GM19239 (cell line): ENCODE measurements at places on chromosomes 6 and 20.

DNA sequence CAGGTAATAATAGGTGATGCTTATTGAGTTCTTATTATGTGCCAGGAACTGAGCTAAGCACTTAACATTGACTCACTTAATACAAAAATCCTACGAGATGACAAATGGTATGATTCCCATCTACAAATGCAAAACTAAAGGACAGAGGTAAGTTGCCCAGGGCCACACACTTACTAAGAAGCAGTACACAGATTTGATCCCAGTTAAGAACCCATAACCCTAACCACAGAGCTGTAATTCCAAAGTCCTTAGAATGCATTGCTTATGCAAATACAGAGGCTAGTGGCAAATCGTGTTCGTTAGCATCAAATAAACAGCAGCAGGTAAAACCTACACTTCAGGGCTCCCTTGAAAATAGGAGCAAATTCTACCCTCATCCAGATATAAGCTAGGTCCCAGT, 104.0 kb downstream of the SASH1 start:
- no peak for DNase-seq

GRCh38 chr6:55729665-55730064, 145.7 kb downstream of the BMP5 start:
- no peak for DNase-seq

GRCh38 chr6:154071236-154071635, 32.2 kb downstream of the OPRM1 start:
- DNase-seq = no peak

DNA sequence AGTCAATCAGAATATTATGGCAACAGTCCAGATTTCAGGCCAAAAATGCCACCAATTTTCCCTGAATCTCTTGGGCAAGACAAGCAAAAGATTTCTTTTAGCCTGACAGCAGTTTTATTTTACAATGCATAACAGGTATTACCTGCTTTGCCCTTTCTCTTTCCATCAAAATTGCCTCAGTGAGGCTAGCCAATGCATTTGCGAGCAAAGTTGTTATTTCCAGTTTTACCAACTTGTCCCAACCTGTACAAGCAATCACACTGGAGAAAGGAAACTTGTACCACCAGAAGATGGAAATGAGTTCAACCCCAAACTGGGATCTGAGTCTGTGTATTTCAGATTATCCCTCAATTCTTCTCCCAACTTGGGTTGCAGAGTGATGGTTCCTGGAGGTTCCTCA, 279.9 kb upstream of the CDYL start:
- DNase-seq = no peak

- no peak for DNase-seq
Measured at GRCh38 chr6:41687501-41688175, 47.8 kb downstream of the TFEB start.

GRCh38 chr20:37670351-37670791, 23.5 kb upstream of the CTNNBL1 start:
- DNase-seq = no peak

DNA sequence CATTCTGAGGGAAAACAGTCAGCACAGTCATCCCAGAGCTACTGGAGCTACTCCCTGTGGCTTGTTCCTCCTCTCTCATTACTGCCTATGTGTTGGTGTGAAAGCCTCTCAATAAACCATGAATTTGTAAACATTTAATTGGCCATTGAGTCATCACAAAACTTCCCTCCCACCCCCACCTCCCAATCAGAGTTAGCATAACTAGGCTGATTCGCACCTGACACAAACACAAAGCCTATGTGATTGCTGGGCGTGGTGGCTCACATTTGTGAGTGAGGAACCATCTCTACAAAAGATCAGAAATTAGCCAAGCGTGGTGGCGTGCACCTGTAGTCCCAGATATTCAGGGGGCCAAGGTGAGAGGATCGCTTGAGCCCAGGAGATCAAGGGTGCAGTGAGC, 17.1 kb upstream of the SNTA1 start:
- DNase-seq = no peak

DNA sequence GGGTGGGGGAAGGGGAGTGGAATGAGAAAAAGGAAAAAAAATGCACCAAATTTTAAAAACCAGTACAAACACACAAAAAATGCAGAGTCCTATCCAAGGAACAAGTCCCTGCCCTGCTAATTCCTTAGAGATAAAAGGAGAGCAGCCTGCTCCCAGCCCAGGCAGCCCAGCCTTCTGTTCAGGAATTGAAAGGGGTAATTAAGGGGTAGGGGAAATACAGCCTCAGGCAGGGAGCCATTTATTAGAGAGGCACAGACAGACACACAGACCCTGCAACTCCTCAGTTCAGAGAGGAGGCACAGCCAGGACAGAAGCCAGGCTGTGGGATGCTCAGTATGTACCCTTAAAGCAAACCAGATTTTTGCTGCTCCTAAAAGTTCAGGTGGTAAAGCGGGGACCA, 137.2 kb downstream of the EYA2 start:
- no peak for DNase-seq

- DNase-seq = no peak
Measured at GRCh38 chr20:12913781-12914443, 94.9 kb upstream of the SPTLC3 start.

DNA sequence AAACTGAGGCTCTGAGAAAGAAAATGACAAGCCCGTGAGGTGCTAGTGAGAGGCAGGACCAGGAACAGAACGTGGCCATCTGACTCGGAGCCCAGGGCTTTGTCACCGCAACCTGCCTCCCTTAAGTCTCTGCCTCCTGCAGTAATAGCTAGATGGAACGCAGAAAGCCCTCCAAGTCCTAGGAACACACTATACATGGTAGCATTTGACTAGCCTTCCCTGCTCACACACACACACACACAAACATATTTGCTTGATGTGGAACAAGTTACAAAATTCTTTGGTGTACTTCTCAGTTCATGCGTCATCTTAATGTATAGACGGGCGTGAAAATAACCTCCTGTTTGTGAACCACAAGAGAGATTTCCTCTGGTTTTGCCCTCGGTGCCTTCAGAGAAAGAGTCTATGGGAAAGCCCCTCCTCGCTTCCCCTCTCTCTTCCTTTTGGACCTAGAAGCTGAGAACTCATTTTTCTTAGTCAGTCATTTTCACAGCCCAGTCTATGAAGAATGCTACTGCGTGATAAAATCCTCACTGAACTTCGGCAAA, 38.8 kb downstream of the C6orf52 start:
- peak; percentile 13 for DNase-seq

- DNase-seq = no peak
Measured at GRCh38 chr20:20440481-20440880, 72.6 kb downstream of the INSM1 start.

- no peak for DNase-seq
Measured at GRCh38 chr20:577167-577791, 32.8 kb downstream of the TCF15 start.

- no peak for DNase-seq
Measured at GRCh38 chr20:54710341-54710740, 234.9 kb downstream of the DOK5 start.

DNA sequence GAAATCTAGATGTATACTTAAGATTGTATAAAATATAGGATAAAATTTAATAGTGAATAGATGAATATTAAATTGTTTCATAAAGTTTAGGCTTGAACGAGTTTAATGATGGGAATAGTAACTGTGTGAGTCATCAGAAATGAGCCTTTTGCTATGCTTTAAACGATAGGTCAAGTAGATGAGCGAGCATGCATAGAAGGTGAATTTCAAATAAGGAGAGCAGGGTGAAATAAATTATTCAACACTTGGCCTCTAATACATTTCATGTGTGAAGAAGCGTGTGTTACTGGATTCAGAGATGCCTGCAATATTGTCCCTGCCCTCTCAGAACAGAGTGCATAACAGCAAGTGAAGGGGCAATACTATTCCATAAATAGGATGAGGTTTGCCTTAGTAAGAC, 74.4 kb upstream of the EYA4 start:
- no peak for DNase-seq

- no peak for DNase-seq
Measured at GRCh38 chr20:10075606-10076005, 40.8 kb downstream of the ANKEF1 start.

DNA sequence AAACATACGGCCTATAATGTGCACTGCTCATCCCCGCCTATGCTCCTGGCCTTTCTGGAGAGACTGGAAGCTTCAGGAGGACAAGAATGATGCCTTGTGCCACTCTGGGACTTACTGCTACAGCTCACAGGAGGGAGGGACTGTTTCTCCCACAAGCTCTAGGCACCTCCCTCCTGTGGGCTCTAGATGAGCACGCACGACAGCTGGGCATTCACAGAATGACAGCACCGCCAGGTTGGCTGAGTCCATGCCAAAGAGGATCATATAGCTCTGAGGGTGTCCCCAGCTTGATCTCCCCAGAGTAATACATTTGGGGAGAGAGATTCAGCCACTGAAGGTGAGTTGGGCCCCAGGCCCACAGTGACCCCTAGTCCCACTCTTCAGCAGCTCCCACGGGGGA, 10.1 kb upstream of the PGC start:
- no peak for DNase-seq

DNA sequence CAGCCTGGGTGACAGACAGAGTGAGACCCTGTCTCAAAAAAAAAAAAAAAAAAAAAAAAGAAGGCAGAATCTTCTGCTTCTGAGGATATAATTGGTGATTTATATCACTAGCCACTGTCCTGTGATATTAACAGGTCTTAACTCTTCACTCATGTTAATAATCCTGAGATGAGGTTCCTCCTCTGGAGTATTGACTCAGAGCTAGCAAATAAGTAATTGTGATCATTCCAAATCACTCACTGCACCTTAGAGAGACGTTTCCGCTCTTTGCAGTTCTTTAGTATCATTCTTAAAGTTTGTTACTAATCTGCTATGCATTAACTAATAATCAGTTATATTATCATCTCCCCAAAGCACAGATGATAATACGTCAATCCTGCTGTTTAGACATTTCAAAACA, 41.6 kb upstream of the NOX3 start:
- DNase-seq = no peak

DNA sequence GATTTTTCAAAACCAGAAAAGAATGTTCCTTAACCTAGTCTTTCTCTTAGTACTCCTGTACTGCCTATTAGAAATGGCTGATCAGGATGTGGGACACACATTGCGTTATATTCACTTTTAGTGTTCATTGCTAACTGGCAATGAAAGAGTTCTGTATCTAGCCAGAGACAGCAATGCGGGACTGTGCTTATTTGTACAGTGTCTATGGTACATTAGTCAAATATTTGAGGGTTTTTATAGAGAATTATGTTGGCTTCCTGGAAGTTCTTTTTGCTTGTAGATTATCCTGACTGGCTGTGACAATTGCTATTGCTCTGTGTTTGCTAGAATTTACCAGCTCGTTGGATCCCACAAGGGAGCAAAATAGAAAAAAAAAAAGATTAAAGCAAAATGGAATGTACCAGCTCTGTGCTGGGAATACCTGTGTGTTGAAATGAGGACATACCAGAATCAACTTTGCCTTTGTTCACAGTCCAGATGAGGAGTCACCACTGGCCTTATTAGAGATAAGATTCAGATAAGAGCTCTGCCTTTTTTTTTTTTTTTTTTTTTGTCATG, 22.4 kb upstream of the IFNGR1 start:
- DNase-seq = no peak

DNA sequence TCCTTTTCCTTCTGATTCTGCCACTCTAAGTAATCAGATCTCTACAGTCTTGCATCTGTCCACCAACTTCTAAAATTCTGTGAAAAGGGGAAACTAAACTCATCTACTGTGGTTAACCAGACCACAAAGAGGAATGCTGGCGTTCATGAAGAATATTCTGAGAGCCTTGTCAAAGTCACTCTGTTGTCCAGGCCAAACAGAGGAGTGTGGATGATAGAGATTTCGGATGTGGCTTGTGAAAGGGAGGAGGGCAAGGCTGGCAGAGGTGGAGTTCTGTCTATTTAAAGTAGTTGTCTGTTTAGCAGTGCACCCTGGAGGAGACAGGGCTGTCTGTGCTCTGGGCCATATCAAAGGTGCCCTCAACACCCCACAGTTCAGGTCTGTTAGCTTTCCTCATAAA, 33.9 kb downstream of the CCN2 start:
- DNase-seq = no peak

DNA sequence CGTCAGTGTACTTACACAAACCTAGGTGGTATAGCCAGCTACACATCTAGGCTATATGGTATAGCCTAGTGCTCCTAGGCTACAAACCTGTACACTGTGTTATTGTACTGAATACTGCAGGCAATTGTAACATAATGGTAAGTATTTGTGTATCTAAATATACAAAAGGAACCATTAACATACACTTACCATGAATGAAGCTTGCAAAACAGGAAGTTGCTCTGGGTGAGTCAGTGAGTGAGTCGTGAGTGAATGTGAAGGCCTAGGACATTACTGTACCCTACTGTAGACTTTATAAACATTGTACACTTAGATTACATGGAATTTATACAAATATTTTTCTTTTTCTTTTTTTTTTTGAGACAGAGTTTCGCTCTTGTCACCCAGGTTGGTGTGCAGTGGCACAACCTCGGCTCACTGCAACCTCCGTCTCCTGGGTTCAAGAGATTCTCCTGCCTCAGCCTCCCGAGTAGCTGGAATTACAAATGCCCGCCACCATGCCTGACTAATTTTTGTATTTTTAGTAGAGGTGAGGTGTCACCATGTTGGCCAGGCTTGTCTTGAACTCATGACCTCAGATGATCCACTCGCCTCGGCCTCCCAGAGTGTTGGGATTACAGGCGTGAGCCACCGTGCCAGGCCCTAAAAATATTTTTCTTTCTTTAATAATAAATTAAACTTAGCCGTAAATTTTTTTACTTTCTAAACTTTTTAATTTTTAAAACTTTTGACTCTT, 15.4 kb upstream of the KIAA1755 start:
- DNase-seq = no peak

- DNase-seq = no peak
Measured at GRCh38 chr6:7219310-7219709, 93.7 kb downstream of the SSR1 start.

- DNase-seq = peak; percentile 3
Measured at GRCh38 chr6:116512111-116512559, 696 bp downstream of the CALHM5 start.

- no peak for DNase-seq
Measured at GRCh38 chr20:49799698-49800097, 12.9 kb upstream of the SLC9A8 start.

GRCh38 chr20:30168025-30168799, 1089.3 kb upstream of the DEFB115 start:
- no peak for DNase-seq

DNA sequence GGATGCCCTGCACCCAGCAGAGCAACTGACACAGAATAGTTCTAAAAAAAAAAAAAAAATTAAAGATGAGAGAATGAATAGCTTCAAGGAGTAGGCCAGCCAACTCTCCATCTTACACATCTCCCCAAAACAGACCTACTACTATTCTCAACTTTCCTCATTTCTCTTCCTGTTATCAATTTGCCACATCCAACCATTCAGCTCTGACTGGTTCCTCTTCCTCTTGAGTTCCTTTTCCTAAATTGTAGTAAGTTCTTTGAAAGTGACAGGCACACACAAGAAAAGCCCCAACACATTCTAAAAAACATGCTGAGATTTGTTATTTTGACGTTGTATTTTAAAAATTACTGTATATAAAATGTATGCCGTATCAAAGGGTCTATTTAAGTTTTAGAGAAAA, 117.2 kb downstream of the PDSS2 start:
- DNase-seq = no peak

GRCh38 chr6:130293800-130294199, 71.0 kb upstream of the SAMD3 start:
- DNase-seq = peak; percentile 10
